Pulmonary artery endothelial cell (primary cell): ENCODE measurements at places on chromosomes 13 and 19. TPM values are rescaled to one million over a fixed set of nuclear protein-coding genes. Genes with fewer than 3 reads are reported as not detected.

Gene LRRC8E
- total RNA-seq: 1.2 and 2.0 TPM in 2 replicates

Gene STARD13
- total RNA-seq: 32.5 and 35.0 TPM in 2 replicates

Gene NALCN
- 5.2 and 5.3 TPM in 2 replicates for total RNA-seq

Gene IL27RA
- 4.1 and 8.6 TPM in 2 replicates for total RNA-seq

Gene CLEC4G
- not detected in 2 replicates for total RNA-seq

Gene MEIOSIN
- total RNA-seq: not detected in 2 replicates

Gene LENG9
- 6.8 and 7.9 TPM in 2 replicates for total RNA-seq

Gene FFAR3
- total RNA-seq: not detected in 2 replicates

Gene ZSCAN5C
- total RNA-seq: not detected in 2 replicates

Gene PDE4C
- 0.04 and 0.20 TPM in 2 replicates for total RNA-seq

Gene MKNK2
- total RNA-seq: 85.2 and 170 TPM in 2 replicates

Gene IGLON5
- total RNA-seq: not detected in 2 replicates

Gene ZNF541
- total RNA-seq: 0.07 TPM in 1 of 2 replicates, not detected in the other

Gene TTC9B
- total RNA-seq: not detected in 2 replicates

Gene LINGO3
- not detected in 2 replicates for total RNA-seq

Gene SHD
- total RNA-seq: not detected in 2 replicates

Gene CGB5
- not detected in 2 replicates for total RNA-seq

Gene JAK3
- 1.6 and 3.0 TPM in 2 replicates for total RNA-seq

Gene NLRP7
- not detected in 2 replicates for total RNA-seq

Gene CNN1
- 0.07 and 0.35 TPM in 2 replicates for total RNA-seq

Gene PRODH2
- total RNA-seq: not detected in 2 replicates

Gene SCAMP4
- 23.7 and 26.2 TPM in 2 replicates for total RNA-seq

Gene SPRED3
- total RNA-seq: 3.4 and 3.6 TPM in 2 replicates

Gene STOML3
- total RNA-seq: not detected in 2 replicates

Gene CBY2
- total RNA-seq: not detected in 2 replicates

Gene ADGRL1
- total RNA-seq: 1.4 and 2.2 TPM in 2 replicates

Gene CCL25
- total RNA-seq: not detected in 2 replicates

Gene EIF3K
- 439 and 457 TPM in 2 replicates for total RNA-seq

Gene FXYD7
- not detected in 2 replicates for total RNA-seq

Gene FLT1
- 48.0 and 110 TPM in 2 replicates for total RNA-seq

Gene ZNF552
- total RNA-seq: 5.8 and 9.2 TPM in 2 replicates
